ENCODE measurements at places on chromosomes 11 and 22.

- no peak for DNase-seq
These were observed 1486.7 kb downstream of the BRD1 start for GRCh38 chr22:48340727-48341709.

DNA sequence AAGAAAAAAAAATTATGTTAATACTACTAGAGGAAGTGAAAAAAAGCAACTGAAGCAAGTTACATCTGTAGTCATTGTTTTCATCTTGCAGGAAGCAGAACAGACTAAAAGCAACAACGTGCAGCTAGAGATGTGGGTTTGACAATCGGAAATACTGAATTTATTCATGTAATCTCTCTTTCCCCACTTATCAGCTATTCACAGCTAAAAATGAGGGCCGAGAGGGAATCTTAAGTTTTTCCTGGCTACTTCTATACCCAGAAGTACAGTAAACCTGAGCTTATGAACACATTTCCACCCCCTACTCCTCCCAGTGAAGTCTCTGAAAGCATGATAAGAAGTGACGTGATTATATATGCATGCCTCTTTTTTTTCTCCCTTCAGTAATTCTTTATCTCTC is 116.5 kb downstream of the SPON1 start:
- peak; percentile 12 for DNase-seq

- peak; percentile 42 for DNase-seq
These were observed 1.4 kb upstream of the DPP3 start for GRCh38 chr11:66478729-66479393.

GRCh38 chr11:43644621-43645299 is 35.8 kb upstream of the HSD17B12 start:
- DNase-seq, result no peak

DNA sequence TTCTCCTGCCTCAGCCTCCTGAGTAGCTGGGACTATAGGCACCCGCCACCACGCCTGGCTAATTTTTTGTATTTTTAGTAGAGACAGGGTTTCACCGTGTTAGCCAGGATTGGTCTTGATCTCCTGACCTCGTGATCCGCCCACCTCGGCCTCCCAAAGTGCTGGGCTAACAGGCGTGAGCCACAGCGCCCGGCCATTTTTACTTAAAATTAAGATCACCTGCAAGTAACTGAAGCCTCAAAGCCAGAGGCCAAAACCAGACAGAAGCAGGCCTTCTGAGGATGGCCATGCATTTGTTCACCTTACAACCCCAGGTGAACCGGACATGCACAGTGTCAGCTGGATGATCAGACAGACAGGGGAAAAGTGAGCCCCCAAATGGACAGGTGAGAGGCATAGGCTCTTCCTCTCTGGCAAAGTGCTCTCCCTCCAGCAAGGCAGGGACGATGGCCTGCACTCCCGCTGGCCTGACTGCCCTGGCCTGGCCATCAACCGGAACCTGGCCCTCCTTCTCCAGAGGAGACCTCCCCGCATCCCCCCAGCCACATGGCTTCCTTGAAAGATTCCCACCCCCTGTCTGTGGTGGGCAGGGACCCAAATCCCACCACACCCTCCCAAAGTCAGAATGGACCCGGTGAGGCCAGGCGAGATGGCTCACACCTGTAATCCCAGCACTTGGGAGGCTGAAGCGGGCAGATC is 25.9 kb downstream of the APOBEC3H start:
- no peak for DNase-seq

- DNase-seq, result no peak
These were observed 235.6 kb downstream of the FAT3 start for GRCh38 chr11:92460213-92460612.

DNA sequence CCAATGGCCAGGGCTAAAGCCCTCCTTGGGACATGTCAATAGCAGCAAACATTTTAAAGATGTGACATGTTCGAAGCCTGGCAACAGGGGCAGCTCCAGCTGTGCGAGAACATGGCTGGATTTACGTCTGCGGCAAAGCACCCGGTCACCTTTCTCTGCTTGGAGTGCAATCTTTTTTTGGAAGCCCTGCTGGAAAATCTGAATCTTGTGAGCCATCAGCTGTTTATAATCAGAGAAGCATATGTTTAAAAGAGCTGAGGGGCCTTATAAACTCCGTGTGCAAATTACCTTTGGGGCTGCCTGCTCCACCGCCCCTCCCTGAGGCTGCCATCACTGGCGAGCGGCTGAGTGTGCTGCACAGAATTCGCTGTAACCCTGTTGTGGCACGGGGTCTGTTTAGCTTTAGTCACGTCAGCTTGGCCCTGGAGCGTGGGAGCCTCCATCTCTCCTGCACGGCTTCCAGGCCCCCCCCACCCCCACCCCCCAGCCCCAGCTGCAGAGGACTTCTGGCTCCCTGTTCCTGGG is 9.0 kb upstream of the KCNQ1OT1 start:
- DNase-seq, result no peak
